Stimulated activated CD4-positive, alpha-beta T cell treated with anti-CD3 and anti-CD28 coated beads, Interleukin-2, amount 100 ng/mL, for 48 hours (primary cell): ENCODE measurements at places on chromosomes 3 and 15.

DNA sequence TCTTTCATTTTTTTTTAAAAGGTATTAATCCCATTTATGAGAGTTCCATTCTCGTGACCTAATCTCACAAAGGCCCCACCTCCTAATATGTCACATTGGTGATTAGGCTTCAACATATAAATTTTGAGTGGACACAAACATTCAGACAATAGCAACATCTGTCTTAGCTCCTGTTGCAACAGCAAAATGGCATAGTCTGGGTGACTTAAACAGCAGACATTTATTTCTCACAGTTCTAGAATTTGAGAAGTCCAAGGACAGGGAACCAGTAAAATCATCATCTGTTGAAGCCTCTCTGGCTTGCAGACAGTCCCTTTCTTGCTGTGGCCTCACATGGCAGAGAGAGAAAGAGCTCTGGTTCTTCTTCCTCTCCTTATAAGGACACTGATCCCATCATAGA lies 3.2 kb upstream of the PLSCR2 start:
- no peak for DNase-seq

GRCh38 chr3:32685543-32686185 lies 676 bp downstream of the CNOT10 start:
- DNase-seq = no peak

DNA sequence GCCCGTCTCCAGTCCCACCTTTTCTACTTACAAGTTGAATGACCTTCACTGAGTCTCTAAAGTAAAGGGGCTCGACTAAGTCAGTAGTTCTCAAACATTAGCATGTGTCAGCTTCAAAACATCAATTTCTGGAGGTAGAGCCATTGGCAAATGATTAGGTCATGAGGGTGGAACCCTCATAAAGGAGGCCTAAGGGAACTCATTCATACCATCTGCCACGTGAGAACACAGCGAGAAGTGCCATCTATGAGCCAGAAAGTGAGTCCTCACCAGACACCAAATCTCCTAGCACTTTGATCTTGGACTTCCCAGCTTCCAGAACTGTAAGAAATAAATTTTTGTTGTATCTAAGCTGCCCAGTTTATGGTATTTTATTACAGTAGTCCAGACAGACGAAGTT lies 129.8 kb downstream of the MEX3B start:
- DNase-seq = no peak

DNA sequence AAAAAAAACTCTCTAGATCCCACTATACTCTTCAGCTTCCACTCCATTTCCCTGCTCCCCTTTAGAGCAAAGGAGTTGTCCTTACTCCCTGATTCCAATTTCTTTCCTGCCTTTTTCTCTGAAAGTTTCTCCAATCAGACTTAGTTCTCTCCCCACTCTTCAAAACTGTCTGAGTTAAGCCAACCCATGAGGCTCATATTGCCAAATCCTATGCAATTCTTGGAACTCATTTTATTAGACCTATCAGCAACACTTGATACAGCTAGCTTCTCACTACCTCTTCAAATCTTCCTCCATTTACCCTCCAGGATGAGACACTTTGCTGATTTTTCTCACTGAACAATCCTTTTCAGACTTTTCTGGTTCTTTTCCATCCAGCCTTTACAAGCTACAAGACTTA lies 233.1 kb downstream of the THRB start:
- no peak for DNase-seq

DNA sequence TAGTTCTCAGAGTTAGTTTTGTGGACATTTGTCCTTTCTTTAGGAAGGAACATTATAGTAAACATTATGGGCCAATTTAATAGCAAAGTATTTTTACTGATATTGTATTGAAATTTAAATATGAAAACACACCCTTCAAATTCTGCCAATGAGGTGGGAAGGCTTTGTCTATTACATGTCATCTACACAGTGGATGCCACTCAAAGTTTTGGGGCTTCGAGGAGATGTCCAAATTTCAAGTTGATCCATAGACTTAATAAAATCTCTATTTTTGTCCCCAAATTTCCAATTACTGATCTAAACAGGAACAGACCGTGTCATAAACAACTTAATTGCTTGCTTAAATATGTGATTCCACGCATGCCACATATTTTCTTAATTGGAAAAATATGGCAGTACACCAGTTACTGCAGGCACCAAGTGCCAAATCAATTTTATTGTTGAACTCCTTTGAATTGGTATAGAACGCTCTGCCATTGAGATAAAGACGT lies 1.7 kb downstream of the SHOX2 start:
- DNase-seq = no peak

DNA sequence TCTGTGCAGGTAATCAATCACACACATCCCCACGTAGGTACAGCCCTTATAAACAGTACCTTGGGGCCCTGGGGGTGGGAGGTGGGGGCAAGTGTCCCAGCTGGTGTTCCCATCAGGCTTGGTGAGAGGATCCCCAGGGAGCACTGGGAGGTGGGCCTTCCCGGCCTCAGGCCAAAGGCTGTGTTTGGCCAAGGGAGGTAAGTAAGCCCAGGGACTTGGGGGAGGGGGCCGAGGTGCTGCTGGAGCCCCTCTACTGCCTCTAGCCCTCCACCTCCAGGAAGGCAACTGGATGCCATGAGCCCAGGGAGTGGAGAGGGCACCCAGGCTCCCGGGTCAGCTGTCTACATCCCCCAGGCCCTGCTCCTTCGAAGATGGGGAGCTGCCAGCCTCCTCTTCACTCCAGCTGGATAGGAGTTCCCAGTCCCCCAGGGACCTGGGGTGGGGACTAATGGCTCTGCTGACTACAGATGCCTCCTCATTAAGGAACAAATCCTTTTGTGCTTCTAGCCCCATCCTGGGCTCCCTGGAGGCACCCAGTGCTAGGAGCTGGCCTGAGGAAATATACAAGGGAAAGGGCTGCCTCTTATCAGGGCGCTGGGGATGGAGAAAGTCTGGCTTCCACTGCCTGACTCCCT lies 33.1 kb downstream of the RNU5B-1 start:
- no peak for DNase-seq

- DNase-seq = no peak
These were observed at the start of gene NEIL1 for GRCh38 chr15:75346796-75347221. Gene NEIL1 (plus strand): TSS chr15:75347039. CDS start chr15:75348906, 1,867 bp downstream.

DNA sequence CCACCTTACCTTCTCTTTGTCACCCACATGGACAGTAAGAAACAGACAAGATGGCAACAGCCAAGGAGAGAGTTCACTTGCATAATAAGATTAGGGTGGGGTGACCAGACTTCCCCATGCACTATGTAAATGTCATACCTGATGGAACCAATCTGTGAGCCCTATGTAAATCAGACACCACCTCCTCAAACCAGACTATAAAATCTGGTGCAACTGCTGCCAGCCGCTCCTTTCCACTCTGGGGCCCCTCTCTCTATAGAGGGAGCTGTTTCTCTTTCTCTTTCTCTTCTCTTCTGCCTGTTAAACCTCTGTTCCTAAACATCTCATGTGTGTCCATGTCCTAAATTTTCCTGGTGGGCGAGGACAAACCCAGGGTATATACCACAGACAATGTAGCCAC lies 405.5 kb upstream of the CNTN4 start:
- no peak for DNase-seq

- no peak for DNase-seq
These were observed 2.9 kb downstream of the NR2F2 start for GRCh38 chr15:96333131-96334016.
